ENCODE measurements at places on chromosomes 13 and 19.

- no peak for DNase-seq
Observed at GRCh38 chr13:73842626-73843025, 291.6 kb downstream of the KLF12 start.

DNA sequence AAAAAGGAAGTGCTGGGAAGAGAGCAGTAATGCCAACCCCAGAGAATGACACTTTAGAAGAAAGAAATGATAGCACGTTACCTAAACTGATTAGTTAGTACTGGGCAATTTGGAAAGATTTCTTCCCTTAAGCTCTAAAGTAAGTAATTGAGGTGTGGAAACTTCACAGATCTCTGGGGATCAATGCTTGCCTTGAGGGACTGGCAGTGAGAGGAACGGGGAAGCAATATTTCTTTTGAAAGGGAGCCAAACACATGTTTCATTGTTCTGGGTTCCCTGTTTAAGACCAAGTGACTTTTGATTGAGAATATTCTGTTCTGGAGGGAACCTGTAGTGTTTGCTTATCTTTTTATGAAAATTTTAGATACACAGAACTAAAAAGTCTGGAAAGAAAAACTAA, 190.5 kb downstream of the NDFIP2 start:
- DNase-seq, result no peak

DNA sequence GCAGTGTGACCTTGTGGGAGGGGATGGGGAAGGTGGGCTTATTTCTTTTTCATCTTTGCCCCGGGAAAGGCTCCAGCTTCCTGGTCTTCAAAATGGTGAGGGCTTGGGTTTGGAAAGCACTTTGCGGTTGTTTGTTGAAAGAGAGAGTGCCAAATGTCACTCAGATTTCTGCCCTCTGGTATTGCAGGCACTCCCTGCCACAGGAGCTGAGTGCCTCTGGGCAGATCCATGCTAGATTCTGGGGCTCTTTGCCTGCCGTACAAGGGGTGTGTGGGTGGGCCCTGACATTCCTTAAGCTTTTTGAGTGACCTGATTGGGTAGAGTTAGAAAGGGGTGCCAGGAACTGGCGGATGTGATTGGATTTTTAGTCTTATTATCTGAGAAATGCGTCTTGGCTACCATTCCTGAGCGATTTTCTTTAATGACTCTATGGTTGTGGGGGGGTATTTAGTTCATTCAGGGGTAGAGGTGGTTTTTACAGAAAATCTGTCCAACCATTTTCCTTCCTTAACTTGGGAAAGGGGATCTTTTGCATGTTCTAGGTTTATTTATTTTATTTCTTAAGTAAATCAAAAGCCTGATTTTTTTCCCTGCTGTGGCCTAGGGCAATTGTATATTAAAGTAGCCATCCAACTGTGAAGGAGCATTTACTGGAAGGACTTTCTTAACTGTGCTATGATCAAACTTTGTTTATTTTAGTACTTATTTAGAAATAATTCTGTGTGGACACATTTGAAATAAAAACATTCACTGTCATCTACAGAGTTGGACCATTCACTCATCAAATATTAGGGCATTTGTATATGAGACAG, 3.2 kb downstream of the ARHGAP35 start:
- no peak for DNase-seq

DNA sequence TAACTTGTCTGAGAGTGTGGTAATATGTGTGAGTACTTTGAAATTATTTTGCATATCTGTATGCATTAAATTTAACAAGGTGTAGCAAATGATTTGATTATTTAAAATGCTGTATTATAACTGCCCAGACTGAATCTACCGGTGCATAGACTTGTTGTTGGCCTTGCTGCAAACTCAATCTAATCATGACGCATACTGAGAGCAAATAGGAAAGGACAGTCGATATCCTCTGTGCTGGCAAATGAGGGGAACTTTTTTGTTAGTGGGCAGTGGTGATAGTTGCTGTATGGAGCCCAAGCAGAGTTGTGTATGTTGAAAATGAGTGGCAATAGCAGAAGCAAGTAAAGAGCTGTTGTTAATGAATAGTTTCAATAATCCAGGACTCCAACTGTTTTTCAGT, 127.4 kb downstream of the LMO7 start:
- no peak for DNase-seq

- DNase-seq, result peak; percentile 95
Observed at GRCh38 chr19:52048555-52049501, at the start of gene ZNF432. TSS of gene ZNF432 (minus strand) at chr19:52048838. CDS start at chr19:52046868, 1,970 bp downstream.

GRCh38 chr19:10021863-10022262, 8.6 kb downstream of the RDH8 start:
- no peak for DNase-seq

DNA sequence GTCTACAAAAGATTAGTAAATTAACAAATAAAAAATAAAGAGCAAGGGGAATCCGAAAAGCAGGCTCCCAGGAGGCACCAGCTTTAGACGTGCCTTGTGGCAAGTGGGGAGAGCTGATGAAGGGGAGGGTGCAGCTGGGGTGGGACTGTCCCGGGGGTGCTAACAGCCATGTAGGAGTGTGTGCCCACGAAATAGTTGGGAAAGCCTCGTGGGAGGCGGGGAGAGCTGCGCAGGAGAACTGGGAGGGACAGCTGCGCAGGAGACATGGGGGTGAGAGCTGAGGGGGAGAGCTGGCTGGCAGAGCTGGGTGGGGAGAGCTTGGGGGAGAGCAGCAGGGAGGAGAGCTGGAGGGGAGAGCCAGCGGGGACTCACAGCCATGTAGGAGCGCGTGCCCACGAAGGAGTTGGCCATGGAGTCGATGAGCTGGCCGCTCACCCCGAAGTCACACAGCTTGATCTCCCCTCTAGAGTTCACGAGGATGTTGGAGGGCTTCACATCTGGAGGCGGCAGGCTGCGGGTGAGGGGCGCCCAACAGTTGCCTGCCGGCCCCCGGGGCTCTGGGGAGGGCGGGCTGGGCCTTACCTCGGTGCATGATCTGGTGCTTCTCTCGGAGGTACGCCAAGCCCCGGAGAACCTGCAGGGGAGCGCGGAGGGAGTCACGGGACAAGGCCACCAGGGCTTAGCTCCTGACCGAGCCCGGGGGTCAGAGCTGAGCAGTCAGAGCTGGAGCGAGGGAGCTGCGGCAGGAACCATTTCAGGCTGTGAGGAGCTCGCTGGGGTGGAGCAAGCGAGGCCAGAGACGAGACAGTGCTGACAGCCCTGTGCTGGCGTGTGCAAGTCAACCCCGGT, 23.1 kb downstream of the MAP2K2 start:
- DNase-seq, result no peak

DNA sequence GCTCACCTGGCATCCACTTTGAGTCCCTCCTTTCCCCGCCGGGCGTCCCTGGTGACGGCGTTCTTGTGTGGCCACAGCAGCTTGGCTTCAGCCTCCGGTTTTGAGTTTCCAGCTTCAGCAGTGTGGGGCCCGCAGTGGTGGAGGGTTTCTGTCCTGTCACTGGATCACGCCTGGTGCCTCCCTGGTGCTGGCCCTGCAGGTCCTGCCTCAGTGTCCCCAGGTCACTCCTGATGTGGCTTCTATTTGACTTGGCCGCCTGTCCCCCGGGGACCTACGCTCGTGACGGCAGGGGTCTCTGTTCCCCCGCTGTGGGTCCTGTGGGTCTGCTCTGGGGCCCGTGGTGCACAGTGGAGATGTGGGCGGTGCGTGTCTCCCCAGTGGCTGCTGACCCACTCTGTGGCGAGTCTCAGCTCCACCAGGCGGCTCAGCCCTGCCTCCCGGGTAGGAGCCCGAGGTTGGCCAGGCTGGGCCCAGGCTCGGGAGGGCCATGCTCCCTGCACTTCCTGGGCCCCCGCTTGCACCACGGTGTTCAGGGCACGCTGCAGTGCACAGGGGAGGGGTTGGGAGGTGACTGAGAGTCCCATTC, 1.9 kb downstream of the ATP4B start:
- DNase-seq, result no peak

GRCh38 chr13:75675421-75675820, 39.3 kb downstream of the LMO7 start:
- DNase-seq, result no peak

DNA sequence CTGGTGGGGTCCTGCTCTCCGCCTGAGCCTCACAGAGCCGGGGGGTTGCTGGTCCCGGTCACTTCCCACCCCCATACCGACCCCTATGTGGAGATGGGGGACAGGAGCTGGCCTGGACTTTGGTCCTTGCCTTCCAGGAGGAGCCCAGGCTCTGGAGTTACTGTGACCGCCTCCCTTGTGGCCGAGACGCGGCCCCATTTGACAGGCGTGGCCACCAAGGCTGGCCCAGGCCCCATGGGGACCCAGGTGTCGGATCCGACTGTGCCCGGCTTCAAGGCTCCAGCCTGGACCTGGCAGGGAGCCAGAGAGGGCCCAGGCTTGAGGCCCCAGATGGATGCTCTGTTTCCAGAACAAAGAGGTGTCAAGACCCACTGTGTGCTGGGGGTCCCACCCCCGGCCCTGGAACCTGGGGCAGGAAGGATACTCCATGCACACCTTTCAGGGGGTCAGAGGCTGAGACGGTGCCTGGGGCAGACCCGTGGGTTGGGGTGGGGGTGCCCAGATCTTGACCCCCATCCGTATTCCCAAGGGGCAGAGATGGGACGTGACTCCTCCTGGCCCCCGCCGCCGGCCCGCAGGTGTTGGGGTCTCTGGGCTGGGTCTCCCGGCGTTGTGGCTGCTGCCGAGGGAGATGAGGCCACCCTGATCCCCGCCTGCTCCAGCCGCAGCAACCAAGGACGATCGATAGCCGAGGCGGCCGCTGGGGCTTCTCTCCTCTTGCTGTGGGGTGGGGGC, 47.8 kb upstream of the TCF3 start:
- DNase-seq, result no peak

GRCh38 chr13:50275392-50276063, 260.3 kb downstream of the KCNRG start:
- DNase-seq, result no peak

- DNase-seq, result no peak
Observed at GRCh38 chr13:78562237-78562889, 41.0 kb downstream of the POU4F1 start.

DNA sequence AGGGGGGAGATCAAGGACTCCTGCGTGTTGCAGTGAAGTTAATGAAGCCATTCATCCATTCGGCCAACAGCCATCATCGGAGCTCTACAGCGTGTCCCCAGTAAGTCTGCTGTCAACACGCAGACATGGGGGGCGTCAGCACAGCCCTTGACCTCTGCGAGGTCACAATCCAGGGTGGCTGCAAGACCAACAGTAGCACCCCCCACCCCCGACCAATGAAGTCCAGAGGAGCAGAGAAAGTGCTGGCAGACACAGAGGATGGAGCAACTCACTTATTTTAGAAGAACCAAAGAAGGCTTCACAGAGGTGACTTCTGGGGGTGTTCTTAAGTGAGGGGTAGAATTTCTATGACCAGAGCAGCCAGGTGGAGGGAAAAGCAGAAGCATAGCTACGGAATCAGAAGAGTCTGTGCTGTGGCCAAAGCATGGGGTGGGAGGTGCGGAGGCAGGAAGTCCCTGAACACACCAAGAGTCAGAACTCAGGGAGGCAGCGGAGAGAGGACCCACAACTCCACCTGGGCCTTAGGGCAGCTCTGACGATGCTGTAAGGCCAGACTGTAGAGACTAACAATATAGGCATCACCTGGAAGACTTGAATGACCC, 185.4 kb downstream of the FOXO1 start:
- DNase-seq, result no peak

GRCh38 chr19:48922548-48923490, 10.7 kb upstream of the DHDH start:
- DNase-seq, result no peak

DNA sequence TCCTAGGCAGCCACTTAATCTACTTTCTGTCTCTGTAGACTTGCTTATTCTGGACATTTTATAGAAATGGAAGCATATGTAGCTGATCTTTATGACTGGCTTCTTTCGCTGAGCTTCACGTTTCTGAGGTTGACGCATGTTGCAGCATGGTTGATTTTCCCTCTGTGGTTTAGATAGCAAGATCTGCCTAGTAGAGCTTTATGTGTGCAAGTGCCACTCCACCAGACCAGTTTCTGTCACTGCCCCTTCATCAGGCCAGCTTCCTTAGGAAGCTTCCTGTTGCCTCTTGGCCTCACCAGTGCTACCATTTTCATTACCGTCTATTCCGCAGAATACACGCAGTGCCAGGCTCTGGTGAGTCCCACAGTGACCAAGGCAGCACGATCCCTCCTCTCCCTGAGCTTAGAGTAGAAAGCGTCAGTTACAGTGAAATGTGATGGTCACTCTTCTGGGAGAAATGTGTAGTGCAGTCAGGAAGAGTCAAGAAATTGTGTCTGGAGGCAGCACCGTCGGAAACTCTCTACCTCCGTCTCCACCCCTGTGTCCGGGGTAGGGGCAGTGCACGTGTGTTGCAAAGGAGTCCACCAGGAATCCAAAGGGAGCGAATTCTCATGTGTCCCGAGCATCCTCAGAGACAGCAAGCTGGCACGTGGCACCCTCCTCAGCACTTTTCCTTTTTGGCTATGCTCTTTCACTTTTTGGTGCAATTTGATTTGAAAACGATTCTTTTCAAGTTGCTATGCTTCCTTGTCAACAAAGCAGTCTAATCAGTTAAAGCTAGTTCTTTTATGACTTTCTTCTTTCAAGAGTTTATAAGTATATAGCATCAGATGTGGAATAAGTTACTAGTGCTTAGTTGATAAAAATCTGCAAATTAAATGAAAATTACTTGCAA, 45.4 kb upstream of the GPR183 start:
- no peak for DNase-seq

DNA sequence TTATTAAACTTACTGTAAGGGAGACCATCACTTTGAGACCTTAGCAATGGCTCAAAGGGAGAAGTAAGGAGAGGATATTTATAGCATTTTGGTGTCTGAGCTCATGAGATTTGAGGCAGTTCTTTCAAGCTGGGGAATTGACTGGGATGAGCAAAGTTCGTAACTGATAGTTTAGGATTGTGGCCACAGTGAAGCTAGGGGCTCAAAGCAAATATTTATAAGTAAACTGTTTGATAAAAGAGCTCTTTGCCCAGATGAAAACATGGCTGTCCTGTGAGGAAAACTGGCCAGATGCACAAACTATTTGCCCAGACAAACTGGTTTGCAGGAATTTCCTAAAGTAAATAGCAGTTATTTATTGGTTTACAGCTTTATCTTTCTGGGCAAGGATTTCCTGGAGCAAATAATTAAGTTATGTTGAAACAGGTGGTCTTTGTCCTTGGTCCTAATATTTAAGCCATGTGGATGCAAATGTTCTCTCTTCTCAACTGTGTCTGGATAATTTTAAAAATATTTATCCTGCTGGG, 59.7 kb upstream of the TMTC4 start:
- DNase-seq, result no peak

- DNase-seq, result peak; percentile 98
Observed at GRCh38 chr19:57947419-57948134, at the start of gene ZNF256. TSS of gene ZNF256 (minus strand) at chr19:57947706. CDS start at chr19:57947474, 232 bp downstream.

Measured in HL-60 (cell line).